Progenitor cell of endocrine pancreas (in vitro differentiated cells): ENCODE measurements at places on chromosomes 4 and X. TPM values are rescaled to one million over a fixed set of nuclear protein-coding genes. Genes with fewer than 3 reads are reported as not detected.

- no peak for DNase-seq
Observed at GRCh38 chr4:11214281-11214680, 214.4 kb downstream of the HS3ST1 start.

GRCh38 chr4:165184220-165184619, 23.1 kb upstream of the KLHL2 start:
- no peak for DNase-seq

GRCh38 chr4:25861280-25861950, 1.4 kb downstream of the SEL1L3 start:
- DNase-seq: no peak

DNA sequence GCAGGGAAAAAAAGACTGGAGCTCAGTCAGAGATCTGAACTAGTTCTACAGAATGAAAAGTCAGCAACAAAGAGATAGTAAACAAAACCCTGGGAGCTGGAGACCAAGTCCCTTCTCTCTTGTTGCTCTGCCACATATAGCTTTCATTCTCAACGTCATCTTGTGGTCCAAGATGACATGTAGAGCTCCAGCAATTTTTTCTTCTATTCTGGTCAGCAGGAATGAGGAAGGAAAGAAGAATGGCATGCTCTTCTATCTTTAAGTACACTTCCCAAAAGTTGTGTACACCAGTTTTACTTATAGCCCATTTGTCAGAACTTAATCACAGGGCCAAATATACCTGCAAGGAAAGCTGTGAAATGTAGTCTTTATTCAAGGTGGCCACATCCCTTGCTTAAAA, 45.6 kb downstream of the RAP2C start:
- no peak for DNase-seq

GRCh38 chrX:29561417-29561816, 653.9 kb upstream of the MAGEB2 start:
- no peak for DNase-seq

USP26 gene
- total RNA-seq: not detected in 2 replicates
